ENCODE measurements at places on chromosomes 3 and 15.

GRCh38 chr15:39499681-39500080 lies 81.2 kb upstream of the THBS1 start:
- DNase-seq = no peak

DNA sequence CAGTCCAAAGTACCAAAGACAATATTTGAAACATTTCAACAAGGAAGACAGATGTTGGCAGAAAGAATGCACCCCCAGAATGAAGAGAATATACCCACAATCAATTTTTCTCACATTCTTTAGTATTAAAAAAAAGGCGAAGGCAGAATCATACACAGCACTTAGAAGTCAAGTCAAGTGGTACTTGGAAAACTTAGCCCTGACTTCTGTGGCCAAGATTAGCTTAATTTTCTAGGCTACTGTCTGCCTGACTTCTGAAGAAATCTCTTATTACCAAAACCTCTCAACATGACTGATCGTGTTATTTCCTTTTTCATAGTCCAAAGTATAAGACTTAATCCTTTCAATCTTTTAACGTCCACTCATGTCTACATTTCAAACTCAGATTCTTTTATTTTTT lies 60.7 kb downstream of the PBRM1 start:
- no peak for DNase-seq

DNA sequence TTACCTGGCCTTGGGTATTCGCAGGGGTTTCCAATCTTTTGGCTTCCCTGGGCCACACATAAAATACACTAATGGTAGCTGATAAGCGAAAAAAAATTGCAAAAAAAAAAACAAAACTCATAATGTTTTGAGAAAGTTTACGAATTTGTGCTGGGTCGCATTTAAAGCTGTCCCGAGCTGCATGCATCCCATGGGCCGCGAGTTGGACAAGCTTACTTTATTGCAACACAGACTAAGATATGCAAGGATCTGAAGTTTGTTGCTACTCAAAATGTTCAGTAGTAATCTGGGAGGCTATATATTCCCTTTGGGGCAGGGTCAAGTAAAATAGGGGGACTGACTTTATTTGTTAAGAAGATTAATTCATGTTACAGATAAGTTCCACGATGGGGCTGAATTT lies 247.9 kb downstream of the CD47 start:
- DNase-seq = no peak

- DNase-seq = no peak
Observed at GRCh38 chr3:113034011-113034410, 43.2 kb downstream of the GTPBP8 start.

DNA sequence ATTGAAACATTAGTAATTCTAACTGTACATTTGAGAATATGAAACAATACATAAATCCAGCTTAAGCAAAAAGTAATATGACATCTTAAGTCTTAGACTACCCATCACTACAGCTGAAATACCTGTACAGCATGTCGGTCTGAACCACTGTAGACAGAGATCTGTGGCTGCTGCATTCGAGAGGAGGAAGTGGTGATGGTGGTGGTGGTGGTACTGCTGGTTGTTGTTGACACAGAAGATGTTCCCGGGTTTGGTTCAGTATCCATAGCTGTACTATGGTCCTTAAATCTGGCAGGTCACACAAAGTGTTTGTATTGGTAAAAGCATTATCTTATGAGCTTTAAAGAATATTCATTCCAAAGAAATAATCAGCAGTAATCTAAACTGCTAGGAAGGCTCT lies 2.9 kb downstream of the PHC3 start:
- DNase-seq = no peak

- no peak for DNase-seq
Observed at GRCh38 chr15:70451821-70452653, 311.3 kb downstream of the UACA start.

GRCh38 chr15:22786868-22787698 lies 639 bp downstream of the NIPA1 start:
- peak; percentile 30 for DNase-seq

- no peak for DNase-seq
Observed at GRCh38 chr3:110378481-110378880, 693.1 kb upstream of the NECTIN3 start.

DNA sequence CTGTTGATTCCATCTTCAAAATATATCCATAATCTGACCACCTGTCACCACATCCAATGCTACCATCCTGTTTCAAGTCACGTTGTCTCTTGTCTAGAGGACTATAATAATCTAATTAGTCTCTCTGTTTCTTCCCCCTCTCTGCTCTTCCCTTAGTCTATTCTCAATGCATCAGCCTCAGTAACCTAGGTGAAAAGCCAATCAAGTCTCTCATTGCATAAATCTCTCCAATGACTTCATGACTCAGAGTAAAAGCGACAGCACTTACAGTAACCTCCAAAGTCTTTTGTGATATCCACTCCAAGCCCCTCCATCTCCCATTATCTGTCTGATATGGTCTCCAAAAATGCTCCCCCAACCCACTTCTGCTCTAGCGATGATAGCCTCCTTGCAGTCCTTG lies 7.2 kb downstream of the UBA3 start:
- no peak for DNase-seq

GRCh38 chr15:66138892-66139590 lies 114.5 kb downstream of the MEGF11 start:
- DNase-seq = no peak

- DNase-seq = no peak
Observed at GRCh38 chr3:186002884-186003472, 65.2 kb upstream of the TRA2B start.

DNA sequence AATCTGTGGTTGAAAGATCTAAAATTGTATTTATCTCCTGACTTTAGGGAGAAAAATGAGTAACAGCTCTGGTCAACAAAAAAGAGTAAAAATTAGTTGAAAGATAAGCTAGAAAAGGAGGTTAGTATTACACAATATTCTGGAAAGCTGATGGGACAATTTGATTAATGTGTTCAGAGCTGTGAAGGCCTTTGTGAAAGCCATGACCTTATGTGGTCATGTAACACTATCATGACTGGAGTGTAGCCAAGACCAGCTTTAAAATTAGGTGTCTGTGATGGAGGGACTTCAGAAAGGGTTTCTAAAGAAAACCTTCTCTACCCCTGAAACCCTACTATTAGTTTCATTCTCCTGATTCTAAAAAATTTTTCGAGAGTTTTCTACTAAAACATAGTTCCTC lies 127.2 kb downstream of the NFKBIZ start:
- peak; percentile 17 for DNase-seq

GRCh38 chr15:82850731-82851130 lies 41.3 kb downstream of the WHAMM start:
- DNase-seq = no peak

DNA sequence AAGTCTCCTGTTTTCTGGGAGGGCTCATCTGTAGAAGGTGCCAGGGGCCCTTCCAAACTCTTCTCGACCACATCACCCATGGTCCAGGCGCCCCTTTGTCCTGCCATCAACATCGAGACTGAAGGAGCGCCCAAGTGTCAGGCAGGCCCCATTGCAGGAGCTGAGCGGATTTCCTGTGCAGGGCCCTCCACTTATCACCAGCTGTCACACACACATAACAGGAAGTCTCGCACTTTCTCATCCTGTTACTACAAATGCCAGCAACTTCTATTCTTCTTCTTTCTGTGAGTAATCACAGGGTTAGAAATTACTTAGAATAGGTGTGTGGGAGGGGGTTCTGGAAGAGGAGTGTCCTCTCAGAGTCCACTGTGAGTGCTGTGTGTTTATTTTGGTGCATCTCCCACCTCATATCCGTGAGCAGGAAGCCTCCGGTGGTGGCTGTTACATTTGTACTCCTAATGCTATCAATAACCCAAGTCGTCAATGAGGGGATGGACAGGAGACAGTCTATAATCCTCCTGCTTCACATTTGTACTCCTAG lies at the start of gene KLHL6:
KLHL6 (minus strand) TSS at position 166 of the 541 bp plus-strand sequence; CDS start at position 113, 53 bp downstream.
- DNase-seq = no peak

- no peak for DNase-seq
Observed at GRCh38 chr15:99443768-99444446, 121.9 kb upstream of the MEF2A start.

GRCh38 chr3:171346582-171347300 lies 113.5 kb downstream of the TNIK start:
- no peak for DNase-seq

DNA sequence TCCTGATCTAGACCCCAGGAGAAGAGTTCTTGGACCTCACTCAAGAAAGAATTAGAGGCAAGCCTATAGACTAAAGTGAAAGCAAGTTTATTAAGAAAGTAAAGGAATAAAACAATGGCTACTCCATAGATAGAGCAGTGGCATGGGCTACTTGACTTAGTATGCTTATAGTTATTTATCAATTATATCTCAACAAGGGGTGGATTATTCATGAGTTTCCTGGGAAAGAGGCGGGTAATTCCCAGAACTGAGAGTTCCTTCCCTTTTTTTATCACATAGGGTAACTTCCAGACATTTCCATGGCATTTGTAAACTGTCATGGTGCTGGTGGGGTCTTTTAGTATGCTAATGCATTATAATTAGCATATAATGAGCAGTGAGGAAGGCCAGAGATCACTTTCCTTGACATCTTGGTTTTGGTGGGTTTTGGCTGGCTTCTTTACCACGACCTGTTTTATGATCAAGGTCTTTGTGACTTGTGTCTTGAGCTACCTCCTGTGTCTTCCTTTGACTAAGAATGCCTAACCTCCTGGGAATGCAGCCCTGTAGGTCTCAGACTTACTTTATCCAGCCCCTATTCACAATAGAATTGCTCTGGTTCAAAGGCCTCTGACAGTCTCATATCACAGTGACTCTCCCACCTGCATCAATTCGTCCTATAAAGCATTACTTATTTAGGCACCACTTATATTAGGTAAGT lies 35.3 kb upstream of the PLSCR2 start:
- no peak for DNase-seq

DNA sequence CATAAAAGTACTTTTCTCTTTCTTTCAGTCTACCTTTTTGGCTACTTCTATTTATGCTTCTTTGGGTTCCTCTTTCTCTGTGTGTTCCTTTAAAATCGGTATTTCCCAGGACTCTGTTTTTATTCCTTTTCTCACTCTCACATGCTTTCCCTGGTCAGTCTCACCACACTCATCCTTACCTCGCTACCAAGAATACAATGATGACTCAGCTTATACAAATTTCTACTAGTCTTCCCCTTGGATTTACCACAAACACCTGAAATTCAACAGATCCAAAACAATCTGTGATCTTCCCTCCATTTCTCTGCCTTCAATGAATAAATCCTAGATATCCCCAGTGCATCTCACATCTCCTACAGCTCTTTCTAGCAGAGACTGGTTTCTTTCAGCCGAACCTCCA lies 52.9 kb downstream of the TUBGCP4 start:
- DNase-seq = no peak

DNA sequence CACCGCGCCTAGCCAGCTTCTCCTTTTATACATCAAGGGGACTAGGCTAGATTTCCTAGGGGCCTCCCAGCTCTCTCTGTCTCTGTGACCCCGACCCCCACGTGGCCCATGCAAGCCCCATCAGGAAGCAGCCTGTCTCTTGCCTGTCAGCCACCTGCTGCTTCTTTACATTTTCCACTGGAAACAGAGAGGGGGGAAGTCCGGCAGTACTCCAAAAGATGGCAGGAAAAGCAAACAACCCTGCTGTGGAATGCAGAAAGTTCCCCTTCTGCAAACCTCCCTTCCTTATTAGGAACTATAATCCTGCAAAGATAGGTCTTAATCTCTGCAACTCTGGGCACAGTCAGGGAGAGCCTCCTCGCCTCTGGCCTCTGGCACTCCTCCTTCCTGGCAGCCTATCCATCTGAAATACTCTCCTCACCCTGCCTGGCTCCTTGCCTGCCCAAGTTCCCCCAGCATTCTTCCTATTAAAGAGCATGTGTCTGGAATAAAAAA lies 47.4 kb upstream of the HACD2 start:
- no peak for DNase-seq

DNA sequence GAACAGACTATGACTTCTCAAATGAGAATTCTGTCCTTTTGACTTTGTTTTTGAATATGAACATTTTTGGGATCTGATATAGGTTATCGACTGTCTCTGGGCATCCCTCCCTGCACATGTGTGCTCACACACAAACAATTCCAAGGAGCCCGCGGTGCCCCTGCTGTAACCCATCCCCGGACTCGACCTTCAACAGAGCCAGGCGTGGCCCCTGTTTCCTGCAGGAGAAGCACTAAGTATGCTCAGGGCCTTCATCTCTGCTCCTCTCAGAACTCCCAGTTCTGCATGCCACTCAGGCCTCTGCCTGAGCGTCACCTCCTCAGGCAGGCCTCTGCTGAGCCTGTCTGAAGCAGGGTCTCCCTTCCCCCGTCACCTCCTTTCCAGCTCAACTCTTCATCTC lies 57.6 kb downstream of the NUP210 start:
- DNase-seq = no peak

DNA sequence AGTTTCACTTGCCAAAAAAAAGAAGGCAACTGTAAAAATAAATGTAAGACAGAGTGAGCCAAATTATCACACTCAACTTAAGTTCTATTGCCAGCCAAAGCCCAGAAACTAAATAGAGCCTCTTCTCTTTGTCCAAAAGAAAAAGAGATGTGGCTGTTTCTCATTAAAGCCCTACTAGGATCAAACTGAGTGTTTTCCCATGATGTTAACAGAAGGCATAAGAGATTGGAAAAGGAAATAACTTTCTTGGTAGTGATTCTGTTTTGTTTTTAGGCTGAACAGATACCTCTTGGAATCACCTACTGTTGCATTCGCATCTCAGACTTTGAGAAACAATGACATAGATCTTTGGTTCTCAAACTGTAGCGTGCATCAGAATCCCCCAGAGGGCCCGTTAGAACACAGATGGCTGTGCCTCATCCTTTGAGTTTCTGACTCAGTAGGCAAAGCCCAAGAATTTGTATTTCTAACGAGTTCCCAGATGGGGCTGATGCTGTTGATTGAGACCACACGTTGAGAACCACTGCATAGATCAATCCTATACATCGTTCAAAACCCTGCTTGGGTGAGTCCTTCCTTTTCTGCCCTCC lies 42.5 kb upstream of the SRGAP3 start:
- DNase-seq = no peak

DNA sequence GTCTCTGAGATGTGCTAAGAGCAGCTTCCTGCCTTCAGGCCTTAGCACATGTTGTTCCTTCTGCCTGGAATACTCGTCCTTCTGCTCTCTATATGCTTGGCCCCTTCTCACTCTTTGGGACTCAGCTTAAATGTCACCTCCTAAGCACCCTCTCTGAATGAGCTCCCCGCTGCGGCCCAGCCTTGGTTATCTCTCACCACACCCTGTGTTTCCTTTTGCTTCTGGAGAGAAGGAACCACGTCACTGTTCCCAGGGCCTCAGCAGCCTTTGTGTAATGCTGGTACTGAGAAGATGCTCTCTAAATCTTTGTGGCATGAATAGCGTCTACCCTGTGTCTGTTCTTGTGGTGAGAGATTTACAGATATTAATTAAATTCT lies 2.2 kb downstream of the FAH start:
- no peak for DNase-seq

DNA sequence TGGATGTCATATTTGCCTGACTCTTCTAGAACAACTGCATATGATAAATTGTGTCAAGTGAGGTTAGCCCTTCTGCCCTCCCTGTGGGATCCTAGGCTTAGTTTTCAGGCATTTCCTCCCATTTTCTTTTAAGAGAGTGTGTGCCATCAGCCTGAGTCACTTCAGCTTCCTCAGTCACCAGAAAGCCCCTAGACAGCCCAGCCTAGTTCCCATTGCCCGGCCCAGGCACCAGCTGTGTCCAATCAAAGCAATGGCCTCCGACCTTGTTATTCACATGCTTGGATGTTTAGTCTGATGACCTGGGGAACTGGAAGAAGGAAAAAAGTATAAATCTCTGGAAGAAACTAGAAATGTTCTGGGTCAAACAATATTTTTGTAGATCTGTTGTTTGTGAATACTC lies 221.9 kb upstream of the LRIG1 start:
- peak; percentile 35 for DNase-seq

Data from renal pelvis (tissue), 12 donors.